ENCODE measurements at places on chromosomes 2 and 18.

GRCh38 chr2:53087874-53088461, 679.6 kb upstream of the CHAC2 start:
- no peak for DNase-seq

DNA sequence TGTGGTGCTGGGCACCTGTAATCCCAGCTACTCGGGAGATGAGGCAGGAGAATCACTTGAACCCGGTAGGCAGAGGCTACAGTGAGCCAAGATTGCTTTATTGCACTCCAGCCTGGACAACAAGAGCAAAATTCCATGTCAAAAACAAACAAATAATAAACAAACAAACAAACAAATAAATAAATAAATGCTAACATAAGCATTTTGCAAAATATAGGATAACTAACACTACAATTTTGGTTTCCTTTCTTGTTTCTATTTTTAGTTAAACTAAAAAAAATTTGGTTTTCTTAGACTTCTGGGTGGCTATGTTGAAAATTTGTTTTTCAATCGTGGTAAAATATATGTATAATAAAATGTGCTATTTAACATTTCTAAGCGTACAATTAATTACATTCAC, 115.0 kb upstream of the ZNF516 start:
- no peak for DNase-seq

GRCh38 chr2:120854014-120854620, 118.4 kb downstream of the GLI2 start:
- DNase-seq = no peak

- DNase-seq = no peak
Observed at GRCh38 chr18:53864770-53865169, 359.7 kb downstream of the MBD2 start.

GRCh38 chr2:108403494-108403893, 25.7 kb downstream of the SULT1C4 start:
- no peak for DNase-seq

DNA sequence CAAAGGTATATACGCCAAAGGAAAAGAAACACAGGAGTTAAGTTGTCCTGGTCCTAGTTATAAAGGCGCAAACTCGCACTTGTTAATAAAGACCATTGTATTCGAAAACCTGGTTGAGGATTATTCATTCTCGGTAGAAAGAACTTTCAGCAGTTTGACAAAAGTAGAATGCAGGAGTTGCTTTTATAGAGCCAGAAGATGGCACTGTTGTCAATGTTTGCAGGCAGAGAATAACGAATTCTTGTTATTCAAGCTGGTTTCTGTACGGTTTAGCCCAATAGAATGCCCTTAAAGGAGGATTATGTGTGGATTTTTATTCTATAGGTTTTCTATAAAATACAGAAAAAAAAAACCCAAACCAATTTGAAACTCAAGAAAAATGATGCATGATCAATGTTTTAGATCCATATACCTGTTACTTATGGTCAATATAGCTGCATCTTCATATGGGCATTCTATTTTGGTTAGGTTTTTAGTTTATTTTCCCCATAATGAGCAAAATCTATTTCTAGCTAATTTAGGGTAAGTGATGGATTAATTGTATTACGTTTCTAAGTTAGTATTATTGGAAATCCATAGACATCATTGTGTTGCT, 510.3 kb downstream of the PLCL1 start:
- peak; percentile 54 for DNase-seq

GRCh38 chr2:19841918-19842693, 59.7 kb downstream of the TTC32 start:
- no peak for DNase-seq

GRCh38 chr2:208255557-208256106, 761 bp upstream of the IDH1 start:
- DNase-seq = no peak

DNA sequence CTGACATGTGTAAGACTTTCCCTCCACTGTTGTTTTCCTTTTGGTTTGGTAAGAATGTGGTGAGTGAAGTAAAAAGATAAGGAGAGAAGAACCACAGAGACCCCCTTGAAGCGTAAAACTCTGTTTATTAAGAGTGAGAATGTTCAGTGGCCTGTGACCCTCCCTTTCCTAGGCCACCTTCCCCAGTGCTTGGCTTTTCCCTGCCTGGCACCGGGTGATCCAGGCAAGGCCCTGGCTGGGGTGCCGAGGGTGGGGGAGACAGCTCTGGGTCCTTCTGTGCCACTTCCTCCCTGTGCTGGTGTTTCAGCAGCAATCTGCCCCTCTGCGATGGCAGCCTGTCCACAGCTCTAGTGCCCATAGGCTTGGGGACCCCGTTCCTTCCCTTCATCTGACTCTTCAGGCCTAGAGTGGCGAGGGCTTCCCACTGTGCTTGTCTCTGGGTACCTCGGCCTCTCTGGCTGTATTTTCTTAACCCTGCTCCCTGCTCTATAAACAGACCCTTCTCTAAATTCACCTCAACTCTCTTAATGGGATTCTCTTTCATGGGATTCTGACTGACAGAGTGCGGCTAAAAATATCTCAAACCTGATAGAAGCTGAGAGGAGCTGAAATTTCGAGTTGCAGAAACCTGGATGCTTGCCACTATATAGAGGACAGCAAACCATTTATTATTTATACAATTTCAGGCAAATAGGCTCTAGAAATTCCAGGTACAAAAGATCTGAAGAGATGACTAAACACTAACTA, 461.0 kb downstream of the DLGAP1 start:
- no peak for DNase-seq

GRCh38 chr18:49814147-49814499, 790 bp upstream of the ACAA2 start:
- DNase-seq = no peak

Data from HCT116 (cell line).